ENCODE measurements at places on chromosomes 4 and X.
A peak's percentile ranks its signal among the peaks of the same experiment; 100 is the strongest.

- DNase-seq, result no peak
Measured at GRCh38 chr4:159137176-159137575, 34.3 kb downstream of the RAPGEF2 start.

- no peak for DNase-seq
Measured at GRCh38 chr4:128649575-128650205, 159.8 kb upstream of the JADE1 start.

GRCh38 chrX:9369802-9370291, 95.0 kb upstream of the TBL1X start:
- no peak for DNase-seq

DNA sequence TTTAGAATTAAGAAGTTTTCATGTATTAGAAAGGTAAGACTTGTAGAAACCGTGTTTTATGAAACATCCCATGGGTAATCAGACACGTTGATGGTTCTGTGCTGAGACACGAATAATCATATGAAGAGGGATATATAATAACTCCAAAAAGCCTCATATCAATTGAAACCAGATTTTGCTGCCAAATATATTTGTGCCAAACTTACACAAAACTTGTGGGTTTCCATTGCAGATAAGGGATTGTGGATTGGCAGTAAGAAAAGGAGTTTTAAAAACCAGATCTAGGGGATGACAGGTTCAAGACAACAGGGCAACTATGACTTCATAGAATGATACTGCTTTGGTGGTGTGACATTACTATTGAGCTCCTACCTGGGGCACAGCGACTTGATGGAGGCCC, 616.1 kb downstream of the BCOR start:
- peak; percentile 13 for DNase-seq

- DNase-seq, result no peak
Measured at GRCh38 chrX:358651-359143, 28.0 kb downstream of the PPP2R3B start.

- no peak for DNase-seq
Measured at GRCh38 chrX:154348114-154348531, 26.3 kb downstream of the FLNA start.

DNA sequence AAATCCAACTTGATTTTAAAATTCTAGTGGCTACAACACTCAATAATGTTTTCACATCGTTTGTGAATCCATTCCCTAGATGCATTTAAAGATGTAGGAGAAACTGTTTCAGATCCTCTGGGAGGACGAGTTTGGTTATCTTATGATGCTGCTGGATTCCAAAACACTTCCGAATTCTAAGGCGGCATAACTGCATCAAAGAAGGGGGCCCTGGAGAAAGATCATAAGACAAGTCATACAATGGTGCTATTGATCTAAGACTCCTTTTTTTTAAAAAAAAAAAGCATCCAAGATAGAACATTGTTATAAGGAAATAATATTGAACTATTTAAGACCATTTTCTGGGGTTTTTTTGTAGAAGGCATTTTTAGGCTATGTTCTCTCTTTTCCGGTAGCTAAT, 25.5 kb downstream of the ASB9 start:
- DNase-seq, result no peak

- DNase-seq, result no peak
Measured at GRCh38 chr4:126959056-126959745, 673.6 kb upstream of the INTU start.

GRCh38 chr4:98203332-98204235, 57.6 kb upstream of the RAP1GDS1 start:
- peak; percentile 18 for DNase-seq

GRCh38 chr4:7160439-7160838, 31.9 kb upstream of the SORCS2 start:
- DNase-seq, result no peak

- DNase-seq, result no peak
Measured at GRCh38 chr4:76749355-76749754, 148.6 kb downstream of the SOWAHB start.

DNA sequence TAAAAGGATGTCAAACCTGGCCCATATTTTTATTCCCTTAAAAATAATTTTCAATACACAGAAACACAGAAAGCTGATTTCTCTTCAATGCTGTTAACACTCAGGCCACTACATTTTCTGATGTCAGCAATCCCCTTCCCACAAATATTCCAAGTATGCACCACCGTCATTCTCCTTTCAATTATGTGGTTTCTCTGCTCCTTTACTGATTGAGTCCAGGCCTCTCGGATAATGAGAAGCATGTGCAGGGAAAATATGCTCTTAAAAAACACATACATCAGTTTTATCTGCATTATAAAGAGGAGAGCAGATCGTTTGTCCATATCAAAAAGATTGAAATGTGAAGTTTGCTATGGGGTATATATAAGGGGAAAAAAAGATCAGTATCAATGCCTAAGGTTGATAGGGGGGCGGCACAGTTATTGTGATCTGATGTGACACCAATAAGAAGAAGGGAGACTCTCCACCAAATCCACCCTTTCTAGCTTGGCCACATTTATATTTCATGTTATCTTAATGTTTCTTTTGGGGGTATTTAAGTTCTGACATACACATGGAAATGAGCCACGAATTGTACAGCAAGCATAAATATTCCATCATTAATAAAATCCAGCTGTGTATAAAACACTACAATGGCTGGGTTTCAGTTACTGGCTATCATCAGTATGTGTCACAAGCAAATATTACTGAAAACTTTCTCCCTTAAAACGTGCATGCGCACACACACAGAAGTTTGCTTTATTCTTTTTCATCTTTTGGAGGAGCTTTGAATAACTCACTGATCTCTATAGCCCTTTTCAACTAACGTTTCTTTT, 6.4 kb downstream of the AMOT start:
- DNase-seq, result no peak

DNA sequence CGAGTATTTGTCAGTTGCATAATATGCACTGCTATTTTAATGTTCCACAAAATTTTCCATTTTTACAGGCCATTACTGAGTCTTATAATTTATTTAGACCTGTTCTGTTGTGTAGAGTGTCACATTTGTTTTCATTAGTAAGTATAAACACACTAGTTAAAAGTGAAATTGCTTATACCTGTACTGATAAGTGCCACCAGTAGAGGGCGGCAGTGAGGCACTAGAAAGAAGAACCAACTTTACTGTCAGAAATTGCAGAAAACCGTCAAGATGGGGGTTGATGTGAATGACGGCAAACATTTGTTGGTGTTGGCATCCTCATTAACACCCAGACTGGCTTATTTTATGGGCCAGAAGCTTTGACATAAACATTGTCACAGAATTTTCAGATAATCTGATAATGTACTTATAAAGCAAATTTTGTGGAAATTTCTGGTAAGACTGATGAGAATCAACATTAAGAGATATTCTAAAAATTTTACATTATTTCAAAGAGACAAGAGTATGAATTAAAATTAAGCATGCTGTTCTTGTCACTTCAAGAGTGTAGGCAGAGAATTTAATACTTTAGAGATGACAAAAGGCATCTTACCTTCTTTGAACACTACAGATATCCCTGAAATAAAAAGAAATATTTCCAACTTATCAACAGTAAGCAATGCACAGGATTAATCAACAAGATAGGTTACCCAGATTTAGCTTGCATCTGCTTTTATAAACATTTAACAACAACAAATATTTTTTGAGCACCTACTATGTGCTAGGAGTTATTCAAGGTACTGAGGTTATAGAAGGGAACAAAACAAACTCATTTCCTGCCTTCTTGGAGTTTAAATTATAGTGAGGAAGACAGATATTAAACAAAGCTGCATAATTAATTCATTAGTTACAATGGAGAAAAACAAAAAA, 24.9 kb downstream of the ALPK1 start:
- peak; percentile 81 for DNase-seq

DNA sequence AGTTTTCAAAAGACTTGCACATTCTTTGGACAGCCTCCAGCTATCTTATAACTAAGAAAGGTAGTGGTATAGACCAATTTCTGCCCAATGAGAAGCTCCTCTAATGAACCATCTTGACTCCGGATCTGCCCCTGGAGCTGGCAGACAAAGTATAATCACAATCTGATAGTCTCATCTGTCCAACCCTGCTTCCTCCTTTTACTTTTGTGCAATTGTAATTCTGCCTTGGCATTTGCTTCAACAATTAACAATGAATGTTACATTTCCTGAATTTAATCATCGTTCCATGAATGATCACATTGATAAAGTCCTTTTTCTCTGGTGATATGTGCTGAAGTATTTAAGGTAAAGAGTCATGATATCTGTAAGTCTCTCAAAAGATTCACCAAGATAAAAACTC, 27.8 kb downstream of the FRYL start:
- DNase-seq, result peak; percentile 85

- no peak for DNase-seq
Measured at GRCh38 chr4:6416518-6417286, 55.7 kb downstream of the PPP2R2C start.

DNA sequence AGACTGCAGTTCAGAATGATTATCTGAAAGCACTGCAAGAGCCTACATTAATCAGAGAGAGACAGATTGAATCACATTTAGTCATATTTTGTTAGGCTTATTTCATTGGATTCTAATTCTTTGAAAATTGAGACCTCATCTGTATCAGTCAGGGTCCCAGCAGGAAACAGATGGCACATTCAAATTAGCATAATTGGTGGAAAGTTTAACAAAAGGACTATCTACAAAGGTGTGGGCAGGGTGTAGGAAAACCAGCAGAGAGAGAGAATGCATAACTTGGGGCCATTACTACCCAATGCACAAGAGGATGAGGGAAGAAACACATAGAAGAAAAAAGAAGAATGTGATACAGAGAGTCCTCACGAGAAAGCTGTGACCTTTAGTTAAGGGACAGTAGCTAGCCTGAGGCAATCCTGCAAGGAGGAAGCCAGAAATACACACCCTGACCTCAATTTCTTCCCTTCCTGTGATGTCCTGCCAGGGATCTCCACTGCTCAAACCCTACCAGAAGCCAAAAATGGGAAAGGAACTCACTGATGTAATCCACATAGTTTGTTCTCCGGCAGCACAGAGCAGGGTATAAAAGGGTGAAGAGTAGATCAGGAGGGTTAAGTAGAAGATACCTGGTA, 17.7 kb upstream of the XKRX start:
- no peak for DNase-seq

DNA sequence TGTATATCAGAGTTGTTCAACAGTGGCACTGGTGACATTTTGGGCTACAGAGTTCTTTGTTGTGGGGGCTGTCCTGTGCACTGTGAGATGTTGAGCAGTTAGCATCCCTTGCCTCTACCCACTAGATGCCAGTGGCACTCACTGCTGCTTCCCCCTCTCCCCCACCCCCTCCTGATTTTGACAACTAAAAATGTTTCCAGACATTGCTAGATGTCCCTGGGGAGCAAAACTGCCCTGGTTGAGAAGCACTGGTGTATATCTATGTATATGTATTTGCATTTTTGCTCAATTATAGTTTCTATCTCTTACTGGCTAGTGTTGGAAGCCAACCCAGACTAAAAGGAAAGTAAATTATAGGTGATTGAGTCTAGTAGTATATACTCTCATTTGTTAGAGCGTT, 2.4 kb downstream of the TMEM131L start:
- DNase-seq, result peak; percentile 22

DNA sequence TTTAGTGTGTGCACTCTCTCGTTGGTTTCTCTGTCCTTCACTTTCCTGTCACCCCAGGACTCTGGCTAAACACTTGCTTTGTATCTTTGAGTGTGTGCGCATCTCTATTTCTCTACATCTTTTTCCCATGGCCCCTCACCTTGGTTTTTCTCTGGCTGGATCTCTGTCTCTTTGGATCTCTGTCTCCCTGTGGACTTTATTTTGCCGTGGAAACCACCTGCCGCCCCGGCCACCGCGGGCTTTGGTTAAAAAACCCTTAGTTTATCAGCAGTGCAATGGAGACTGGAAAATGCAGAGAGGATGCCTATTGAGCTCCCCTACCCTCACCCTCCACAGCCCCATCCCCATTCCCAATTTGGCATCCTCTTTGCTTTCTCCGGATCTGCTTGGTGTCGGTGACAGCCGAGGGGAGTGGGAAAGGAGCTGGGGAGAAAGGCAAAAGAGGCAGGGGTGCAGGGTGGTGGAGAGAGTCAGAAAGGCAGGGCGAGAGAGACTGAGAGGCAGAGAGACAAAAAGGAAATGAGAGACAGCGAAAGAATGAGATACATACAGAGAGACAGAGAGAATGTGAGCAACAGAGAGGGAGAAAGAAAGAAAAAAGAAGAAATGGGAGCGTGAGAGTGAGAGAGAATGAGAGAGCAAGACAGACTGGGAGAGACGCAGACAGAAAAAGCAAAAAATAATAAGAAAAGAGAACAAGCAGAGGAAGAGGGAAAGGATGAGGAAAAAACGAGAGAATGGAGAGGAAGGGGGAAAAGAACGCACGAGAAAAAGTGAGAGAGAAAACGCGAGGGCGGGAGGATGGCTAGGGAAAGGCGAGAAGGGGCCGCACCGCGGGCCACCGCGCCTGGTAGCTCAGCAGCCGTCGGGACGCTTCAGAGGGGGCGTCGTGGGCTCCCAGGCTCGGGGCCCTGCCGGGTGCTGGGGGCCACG, 688 bp downstream of the GPR101 start:
- DNase-seq, result no peak

DNA sequence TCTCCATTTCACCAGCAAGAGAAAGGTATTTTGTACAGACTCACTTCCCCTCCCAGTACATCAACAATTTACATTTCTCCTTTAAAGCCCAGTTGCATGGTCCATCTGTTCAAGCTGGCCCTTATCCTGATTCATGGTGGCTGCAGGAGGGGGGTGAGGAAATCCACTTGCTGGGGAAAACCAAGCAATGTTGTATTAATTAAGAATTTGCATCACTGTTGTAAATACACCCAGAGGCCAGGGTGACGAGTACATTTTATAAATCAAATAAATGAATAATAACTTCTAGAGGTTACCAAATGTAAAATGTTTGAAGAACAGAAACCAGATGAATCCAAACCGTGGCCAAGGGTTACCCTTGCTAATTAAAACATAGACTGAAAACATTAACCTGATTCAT, 395.9 kb upstream of the INTU start:
- DNase-seq, result no peak

DNA sequence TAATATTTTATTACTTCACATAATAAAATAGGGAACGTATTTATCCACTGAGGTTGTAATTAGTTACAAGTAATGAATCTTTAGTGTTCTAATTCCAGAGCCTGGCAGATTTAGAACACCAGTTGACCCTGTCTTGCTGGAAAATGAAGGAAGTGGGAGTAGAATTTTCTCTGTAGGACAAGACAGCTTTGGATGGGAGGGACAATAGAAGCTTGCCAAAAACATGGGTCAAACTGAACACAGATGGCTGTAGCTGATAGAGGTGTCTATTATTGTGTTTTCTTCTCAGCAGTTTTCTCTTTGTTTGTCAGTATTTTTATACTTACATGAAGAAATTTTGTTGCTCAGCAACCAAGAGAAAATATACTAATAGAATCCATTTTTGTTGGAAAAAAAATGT, 20.2 kb downstream of the FAT4 start:
- DNase-seq, result no peak

Data from common myeloid progenitor, CD34-positive (primary cell).